Activated T-cell treated with anti-CD3 and anti-CD28 coated beads, Interleukin-2, amount 50 U/mL, for 72 hours (primary cell): ENCODE measurements at places on chromosomes 3 and 15. TPM values are rescaled to one million over a fixed set of nuclear protein-coding genes. Genes with fewer than 3 reads are reported as not detected.

GRCh38 chr3:73624821-73625665, at the start of gene PDZRN3:
Gene PDZRN3, minus strand, starts transcription at chr3:73624941.
- no peak within 1 kb of the TSS for H3K4me3 ChIP-seq
- no peaks in the 10 kb centered on the region for H3K36me3 ChIP-seq
- no peak for DNase-seq
- peaks cover 12% of the 10 kb centered on the region for H3K27me3 ChIP-seq

GRCh38 chr15:50552238-50552637, 5.8 kb upstream of the USP50 start:
- H3K27ac ChIP-seq: no peak overlapping the region
- H3K4me1 ChIP-seq: peaks cover 25% of the 10 kb centered on the region
- no peak overlapping the region for H3K4me3 ChIP-seq
- DNase-seq: no peak
- no peaks in the 10 kb centered on the region for H3K27me3 ChIP-seq

DNA sequence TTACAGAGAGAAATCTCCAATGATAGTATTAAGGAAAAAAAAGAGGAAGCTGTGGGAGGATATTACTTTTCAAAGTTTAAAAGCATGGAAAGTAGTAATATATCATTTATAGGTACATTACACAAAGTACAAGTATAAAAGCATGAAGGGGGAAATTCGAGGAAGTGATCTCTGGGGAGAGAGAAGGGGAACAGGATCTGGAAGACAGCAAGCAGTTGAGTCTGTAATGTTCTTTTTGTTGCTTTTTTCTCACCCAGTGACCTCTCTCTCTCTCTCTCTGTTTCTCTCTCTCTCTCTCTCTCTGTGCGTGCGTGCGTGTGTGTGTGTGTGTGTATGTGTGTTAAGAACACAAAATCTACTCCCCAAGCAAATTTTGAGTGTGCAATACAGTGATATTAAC, 10.2 kb downstream of the C3orf20 start:
- peaks cover under 1% of the 10 kb centered on the region for H3K36me3 ChIP-seq
- no peak overlapping the region for H3K4me3 ChIP-seq
- peaks cover 11% of the 10 kb centered on the region for H3K4me1 ChIP-seq
- DNase-seq: no peak

DNA sequence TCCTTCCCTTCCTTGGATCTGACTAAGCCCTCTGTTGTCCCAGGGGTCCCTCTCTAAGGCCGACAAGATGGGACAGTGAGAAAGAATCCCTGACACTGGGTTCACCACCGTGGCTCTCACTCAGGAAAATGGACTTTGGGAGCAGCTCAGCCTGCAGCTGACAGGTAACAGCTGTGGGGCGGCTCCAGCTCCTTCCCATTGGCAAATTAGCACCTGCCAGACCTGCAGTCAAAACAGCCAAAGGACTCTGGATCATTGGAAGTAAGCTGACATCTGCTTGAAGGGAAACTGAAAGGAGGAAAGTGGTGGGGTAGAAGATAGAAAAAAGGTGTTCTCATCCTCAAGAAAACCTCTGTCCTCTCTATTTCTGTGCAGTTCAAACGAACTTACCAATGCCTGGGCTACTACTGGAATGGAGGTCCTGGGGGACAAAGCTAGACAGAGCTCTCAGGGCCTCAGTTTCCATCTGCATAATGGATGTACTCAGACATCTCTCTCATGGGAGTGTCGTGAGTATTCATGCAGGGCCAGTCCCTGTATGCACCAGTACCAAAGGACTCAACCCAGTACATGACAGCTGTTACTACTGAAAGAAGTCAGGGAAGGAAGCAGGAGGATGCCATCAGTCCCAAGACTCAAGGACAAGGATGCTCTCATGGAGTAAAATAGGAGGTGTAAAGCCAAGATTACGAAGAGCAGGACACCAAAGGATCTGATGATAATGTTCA, 53.6 kb upstream of the DCLK3 start:
- H3K27ac ChIP-seq: no peak overlapping the region
- no peak for DNase-seq
- H3K4me1 ChIP-seq: no peaks in the 10 kb centered on the region
- H3K4me3 ChIP-seq: no peak overlapping the region
- no peaks in the 10 kb centered on the region for H3K36me3 ChIP-seq
- no peaks in the 10 kb centered on the region for H3K27me3 ChIP-seq

DNA sequence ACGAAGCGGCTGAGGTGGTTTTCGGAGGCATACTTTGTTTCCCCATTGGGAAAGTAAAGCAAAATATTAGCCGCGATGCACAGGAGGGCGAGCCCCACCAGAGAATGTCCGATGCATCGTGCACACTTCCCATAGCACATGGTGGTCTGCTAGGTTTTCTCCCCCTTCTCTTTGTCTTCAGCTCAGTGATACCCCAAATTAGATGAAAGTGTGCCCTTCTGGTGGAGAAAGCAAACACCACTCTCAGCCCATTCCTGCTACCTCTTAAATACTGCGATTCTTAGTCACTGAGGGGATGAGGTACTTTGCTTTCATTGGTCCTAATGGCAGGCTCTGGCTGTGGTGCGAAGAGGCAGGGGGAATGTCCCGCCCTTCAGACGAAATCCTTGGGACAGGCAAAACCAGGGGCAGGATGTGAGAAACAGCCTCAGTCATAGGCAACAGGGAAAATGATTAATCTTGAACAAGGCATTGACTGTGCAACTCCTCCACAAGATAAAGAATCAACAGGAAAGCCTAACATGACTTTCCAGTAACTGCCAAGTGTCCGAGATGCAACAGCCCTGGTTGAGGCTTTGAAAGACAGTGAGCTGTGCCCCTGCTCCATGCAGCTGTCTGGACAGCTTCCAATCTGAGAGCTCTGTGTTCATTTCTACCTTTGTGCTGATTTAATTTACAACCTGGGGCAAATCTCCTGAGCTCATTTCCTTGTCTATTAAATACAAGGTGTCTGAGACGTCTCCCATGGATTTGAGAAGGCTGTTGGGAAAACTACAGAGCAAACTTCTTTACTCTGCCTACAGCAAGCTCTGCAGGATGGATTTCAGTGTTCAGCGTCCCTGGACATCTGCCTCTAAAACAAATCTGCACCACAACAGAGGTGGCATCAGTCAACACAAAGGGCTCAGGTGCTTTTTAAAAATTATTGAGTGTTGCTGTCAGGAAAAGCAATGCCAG, at the start of gene TM4SF1:
Gene TM4SF1, minus strand, starts transcription at position 242 of the 957 bp plus-strand sequence. Its CDS starts 102 bp downstream, at position 140.
- no peak for DNase-seq
- no peak within 1 kb of the TSS for H3K27ac ChIP-seq
- H3K27me3 ChIP-seq: peaks cover 11% of the 10 kb centered on the region
- H3K4me3 ChIP-seq: no peak within 1 kb of the TSS
- H3K4me1 ChIP-seq: peaks cover 4% of the 10 kb centered on the region

DNA sequence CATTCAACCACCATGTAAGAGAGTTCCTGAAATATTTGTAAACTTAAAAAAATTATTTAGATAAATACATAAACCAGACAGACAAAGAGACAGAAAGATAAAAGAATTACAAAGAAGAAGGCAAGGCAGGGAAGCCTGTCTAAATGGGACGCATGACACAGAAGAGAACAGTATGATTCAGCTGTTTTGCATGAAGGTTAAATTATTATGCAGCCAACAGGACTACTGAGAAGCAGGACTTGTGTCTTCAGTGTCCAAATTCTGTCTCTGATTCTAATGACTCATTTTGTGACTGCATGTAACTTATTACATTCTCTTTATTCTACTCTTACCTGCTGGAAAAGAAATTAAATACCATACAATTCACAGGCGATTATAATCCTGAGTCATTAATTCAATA, 340.4 kb upstream of the KCNMB2 start:
- no peak overlapping the region for H3K4me3 ChIP-seq
- no peaks in the 10 kb centered on the region for H3K27me3 ChIP-seq
- H3K27ac ChIP-seq: no peak overlapping the region
- no peak for DNase-seq
- no peaks in the 10 kb centered on the region for H3K4me1 ChIP-seq

DNA sequence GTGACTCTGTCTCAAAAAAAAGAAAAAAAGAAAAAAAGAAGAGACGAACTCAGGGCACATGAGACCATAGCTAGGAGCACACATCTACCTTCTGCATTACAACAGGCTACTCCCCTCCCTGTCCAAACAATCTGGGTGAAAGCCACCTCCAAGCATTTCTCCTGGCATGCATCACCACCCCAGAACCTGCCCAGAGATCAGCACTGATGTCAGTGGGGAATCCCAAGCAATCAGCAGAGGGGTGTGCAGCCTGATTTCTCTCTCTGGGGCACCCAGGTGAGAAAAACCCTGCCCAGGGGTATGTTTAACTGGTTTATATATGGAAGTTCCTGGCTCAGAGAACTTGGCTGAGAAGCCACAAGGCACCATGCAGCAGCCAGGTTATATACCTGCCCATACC, 59.4 kb downstream of the CDC25A start:
- no peak overlapping the region for H3K27ac ChIP-seq
- H3K27me3 ChIP-seq: no peaks in the 10 kb centered on the region
- no peak for DNase-seq
- H3K4me3 ChIP-seq: no peak overlapping the region
- peaks cover 4% of the 10 kb centered on the region for H3K4me1 ChIP-seq
- H3K36me3 ChIP-seq: no peaks in the 10 kb centered on the region

DNA sequence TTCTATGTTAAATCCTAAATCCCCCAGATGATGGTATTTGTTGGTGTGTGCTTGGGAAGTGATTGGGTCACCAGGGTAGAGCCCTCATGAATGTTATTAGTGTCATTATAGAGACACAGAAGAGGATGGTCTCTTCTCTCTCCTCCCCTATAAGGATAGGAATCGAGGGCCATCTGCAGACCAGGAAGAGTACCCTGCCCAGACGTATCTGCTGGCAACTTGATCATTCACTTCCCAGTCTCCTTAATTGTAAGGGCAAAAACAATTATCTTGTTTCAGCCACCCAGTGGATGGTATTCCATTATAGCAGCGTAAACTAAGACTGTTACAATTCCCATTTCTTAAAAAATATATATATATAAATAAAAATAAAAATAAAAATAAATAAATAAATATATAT, 892.2 kb downstream of the SI start:
- H3K36me3 ChIP-seq: no peaks in the 10 kb centered on the region
- no peaks in the 10 kb centered on the region for H3K27me3 ChIP-seq
- no peak overlapping the region for H3K27ac ChIP-seq
- no peak for DNase-seq
- no peaks in the 10 kb centered on the region for H3K4me1 ChIP-seq

DNA sequence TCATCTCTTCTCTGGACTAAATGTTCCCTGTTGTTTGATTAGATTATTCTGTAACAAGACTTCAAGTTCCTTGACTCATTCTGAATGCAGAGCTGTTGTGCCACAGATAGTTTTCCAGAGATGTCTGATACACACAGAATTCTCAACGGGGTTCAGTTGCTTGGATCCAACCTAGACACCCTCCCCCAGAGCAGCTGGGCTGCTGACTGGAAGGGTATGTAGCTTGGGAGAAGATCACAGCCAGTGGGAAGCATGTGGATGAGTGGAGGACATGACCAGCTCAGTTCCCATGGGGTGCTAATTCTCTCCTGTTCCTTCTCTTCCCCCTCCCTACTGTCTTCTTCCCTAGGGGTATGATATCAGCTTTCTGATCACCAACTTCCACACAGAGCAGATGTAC, 6.6 kb upstream of the TTLL3 start:
- no peak overlapping the region for H3K4me3 ChIP-seq
- peaks cover 12% of the 10 kb centered on the region for H3K36me3 ChIP-seq
- DNase-seq: no peak
- H3K27ac ChIP-seq: no peak overlapping the region
- peaks cover 23% of the 10 kb centered on the region for H3K4me1 ChIP-seq

The CDCP1 gene
- 2.8 TPM for total RNA-seq

The CYP19A1 gene
- not detected for total RNA-seq

The CLDN18 gene
- total RNA-seq: not detected

The P2RY1 gene
- 2.4 TPM for total RNA-seq

The ECE2 gene
- total RNA-seq: not detected

The KCNH8 gene
- 0.05 TPM for total RNA-seq

The EBLN2 gene
- total RNA-seq: 7.0 TPM
